ENCODE measurements at places on chromosomes 12 and 14.

DNA sequence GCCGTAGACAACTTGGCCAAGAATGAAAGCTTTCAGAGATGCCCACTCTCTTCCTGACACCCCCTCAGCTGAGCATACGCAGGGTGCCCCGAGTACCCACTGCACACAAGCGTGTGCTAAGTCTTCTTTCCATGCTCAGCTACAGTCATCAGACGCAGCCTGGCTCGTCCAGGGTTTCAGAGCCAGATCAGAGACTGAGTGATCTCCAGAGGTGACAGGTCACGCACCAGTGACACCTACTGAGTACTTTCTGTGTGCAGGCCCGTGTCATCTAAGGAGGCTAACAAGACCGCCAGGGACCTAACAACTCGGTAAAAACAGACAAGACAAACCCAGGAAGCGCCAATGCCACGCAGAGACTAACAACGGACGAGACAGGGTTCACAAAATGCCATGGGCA, 25.1 kb downstream of the STX2 start:
- DNase-seq, result no peak

DNA sequence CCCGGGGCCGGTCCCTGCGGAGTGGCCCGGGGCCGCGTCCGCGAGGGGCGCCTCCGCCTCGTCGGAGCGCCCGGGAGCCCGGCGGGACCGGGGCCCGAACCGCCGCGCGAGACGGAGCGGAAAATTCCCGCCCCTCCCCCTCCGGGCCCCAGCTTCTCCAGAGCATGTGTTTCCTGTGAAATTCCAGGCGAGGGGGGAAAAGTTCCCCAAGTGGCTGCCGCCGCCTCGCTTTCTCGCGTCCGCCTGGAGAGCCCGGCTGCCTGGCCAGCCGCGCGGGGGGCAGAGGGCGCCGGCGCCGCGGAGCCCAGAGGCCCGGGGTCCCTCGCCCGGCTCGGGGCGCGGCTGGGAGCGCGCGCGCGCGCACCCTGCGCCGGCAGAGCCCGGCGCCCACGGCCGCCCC, 904 bp downstream of the CACNA1C start:
- DNase-seq, result no peak

DNA sequence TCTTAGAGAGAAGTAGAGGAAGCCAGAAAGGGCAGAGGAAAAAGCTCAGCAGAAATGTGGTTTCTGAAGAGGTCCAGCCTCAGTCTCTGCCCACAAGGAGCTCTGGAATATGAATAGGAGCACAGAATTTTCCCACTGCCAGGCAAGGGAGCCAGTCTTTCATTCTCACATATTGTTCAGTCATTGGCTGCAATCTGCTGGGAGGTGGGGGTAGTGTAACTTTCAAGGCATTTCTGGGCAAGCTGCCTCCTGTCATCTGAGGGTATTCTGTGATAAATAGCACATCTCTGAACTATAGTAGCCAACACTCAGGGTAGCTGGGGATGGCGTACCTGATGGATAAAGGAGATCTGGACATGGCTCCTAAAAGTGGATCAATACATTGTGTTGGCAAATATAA, 127.2 kb downstream of the LRRK2 start:
- DNase-seq, result no peak

GRCh38 chr12:55937981-55938380, 7.0 kb downstream of the DGKA start:
- DNase-seq, result no peak

- no peak for DNase-seq
Measured at GRCh38 chr12:46533723-46534122, 161.2 kb upstream of the SLC38A2 start.

DNA sequence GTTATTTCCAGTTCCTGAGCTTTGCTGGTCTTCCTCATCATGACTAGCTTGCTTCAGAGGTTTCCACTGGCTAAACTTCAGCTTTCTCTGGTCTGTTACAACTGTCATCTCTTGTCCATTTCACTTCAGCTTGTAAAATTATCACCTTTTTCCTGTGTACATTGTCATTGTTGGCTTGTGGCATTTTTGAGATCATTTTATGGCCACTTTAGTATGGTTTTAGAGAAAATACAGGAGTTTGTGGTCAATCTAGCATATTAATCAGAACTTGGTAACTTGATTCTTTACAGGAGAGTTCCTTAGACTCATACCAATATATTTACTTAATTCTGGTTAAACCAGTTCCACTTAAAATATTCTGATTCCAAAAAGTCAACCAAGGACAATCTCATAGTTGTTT, 235.9 kb upstream of the KITLG start:
- no peak for DNase-seq

DNA sequence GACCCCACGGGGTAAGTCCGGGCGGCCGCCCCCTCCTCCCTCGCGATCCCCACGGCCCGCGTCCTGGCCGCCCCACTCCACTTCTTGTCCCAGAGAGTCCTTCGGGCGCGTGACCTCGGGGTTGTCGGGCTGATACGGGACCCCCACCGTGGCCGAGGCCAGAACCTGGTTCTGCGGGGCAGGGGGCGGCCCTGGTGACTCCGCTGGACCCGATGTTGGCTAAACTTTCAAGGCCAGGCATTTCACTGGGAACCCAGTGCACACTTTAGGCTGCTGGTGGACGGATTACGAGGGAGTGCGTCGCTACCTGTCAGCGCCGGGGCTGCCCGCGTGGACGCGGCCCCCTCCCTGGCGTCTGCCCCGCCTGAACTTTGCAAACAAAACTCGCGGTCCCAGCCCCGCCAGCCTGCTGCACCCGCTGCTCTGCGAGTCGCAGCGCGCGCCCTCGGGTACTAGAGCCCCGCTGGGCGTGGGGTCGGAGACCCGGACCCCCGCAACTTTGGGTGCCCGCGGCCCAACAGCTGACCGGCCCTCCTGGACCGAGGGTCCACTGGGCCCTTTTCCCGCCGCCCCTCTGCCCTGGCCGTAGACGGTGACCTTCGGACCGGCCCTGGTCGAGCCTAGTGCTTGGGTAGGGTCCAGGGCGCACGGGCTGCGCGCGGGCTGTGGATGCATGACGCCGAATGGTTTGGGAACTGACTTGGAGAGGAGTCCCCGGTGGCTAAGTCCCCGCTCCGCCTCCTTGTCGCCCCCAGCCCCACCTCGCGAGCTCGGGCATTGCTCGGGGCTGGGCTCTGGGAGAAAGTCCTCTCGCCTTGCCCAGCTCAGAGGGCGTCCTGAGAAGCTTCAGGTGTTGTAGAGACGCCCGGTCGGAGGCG, 624 bp downstream of the RIN3 start:
- no peak for DNase-seq

DNA sequence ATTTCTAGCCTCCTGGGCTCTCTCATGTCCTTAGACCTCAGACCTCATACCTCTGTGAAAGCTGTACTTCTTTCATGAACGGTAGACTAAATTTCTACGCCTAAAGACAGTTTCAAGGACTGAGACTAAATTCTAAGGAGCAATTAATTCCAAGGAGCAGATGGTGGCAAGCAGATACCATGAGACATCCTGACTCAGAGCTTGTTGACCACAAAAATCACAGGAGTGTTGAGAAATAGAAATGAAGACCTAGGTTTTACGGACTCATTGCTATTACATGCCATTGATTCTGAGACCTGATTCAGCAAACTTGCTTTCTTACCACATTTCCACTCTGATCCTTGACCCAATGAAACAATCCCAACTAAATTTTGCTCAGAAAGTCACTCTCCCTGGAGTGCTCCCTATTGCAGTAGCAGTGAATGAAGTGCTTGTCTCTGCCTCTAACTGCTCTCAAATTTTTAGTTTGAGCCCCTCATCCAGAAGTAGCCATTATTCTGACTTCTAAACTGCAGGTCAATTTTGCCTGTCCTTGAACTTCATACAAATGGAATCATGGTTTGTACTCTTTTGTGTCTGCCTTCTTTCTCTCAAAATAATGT, 52.0 kb downstream of the PEX5 start:
- no peak for DNase-seq
